Activated gamma-delta T cell treated with anti-CD3 and anti-CD28 coated beads, Interleukin-2, amount 50 U/mL, for 16 hours (primary cell): ENCODE measurements at places on chromosomes 6 and 20.

- no peak for DNase-seq
Measured at GRCh38 chr20:6863798-6864201, 96.3 kb downstream of the BMP2 start.

DNA sequence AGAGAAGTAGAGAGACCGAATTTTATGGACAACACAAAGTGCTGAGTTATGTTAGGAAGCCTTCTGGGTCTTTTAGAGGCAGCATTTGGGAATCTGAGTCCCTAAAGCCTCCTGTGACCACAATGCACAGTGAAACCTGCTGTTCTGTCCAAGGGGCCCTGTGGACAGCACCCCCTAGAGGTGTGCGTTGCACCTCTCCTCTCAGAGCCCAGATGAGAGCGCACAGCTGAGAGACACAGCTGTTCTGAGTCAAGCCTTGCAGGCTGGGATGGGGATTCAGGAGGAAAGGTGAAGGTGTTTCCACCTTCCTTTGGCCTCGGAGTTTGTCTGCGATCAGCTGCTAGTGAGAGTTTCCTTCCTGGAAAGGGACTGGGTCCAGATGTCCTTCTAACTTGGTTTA is 13.0 kb downstream of the PCK1 start:
- DNase-seq, result no peak

DNA sequence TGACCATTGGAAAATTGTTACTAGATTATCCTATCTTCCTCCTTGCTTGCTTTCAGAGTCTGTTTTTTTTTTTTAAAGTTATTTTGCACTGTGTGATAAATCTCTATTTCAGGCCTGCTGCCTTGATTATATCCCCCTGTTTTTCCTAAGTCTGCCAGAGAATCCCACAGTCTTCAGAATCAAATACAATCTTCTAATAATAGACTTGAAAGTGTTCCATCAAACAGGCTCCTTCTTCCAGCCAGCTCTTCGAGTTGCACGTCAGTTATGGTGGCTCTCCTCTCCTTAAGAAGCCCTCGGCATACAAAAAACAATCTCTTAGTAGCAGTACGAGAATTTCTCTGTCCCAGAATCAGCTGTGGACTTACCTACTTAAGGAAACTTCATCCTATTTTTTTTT is 92.9 kb upstream of the NOX3 start:
- no peak for DNase-seq

DNA sequence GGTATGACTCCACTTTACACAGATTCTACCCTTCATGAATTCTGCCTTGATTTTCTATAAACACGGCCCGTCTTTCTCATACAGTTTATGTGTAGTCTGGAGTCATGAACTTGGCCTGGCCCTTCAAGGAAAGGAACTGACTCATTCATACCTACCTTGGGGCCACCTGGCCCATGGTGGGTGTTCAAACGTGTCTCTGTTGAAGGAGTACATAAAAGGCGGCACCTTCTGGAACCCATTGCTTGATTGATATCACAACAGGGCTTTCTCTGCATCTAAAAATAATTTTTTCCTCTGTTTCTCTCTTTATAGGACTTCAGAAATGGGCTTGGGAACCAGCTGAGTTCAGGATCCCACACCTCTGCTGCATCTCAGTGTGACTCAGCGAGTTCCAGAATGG is 363.0 kb upstream of the SOX4 start:
- no peak for DNase-seq

DNA sequence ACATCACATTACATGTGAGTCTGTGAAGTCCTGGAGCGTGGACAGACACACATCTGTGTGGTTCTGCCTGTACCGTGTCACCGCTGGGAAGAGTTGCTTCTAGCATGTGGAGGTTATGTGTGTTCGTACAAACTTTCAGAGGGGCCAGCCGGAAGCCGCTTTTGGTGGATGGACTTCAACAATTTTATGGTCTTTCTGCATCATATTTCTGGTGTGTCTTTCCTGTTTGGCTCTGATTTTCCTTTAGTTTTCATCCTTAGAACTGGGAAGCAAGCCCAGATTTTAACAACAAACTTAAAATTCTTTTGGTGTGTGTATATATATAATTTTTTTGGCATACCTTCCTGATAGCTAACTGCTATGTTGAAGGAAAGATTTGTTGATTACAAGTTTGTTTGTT is 71.2 kb downstream of the TIAM2 start:
- DNase-seq, result no peak

- no peak for DNase-seq
Measured at GRCh38 chr6:45772051-45772450, 243.6 kb downstream of the CLIC5 start.

DNA sequence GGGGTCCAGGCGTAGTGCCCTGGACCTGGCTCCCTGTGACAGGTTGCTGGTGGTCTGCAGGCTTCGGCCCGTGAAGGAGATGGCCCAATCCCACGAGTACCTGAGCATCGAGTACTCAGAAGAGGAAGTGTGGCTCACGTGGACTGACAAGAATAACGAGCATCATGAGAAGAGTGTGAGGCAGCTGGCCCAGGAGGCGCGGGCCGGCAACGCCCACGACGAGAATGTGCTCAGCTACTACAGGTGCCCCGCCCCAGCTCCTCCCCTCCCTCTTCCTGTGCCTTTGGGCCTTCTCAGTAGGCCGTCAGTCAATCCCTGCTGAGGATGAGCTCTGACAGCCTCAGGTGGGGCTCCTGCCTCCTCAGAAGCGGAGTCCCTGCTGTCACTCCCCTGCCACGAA is 42.6 kb downstream of the UQCC2 start:
- no peak for DNase-seq
